ENCODE measurements at places on chromosomes 7 and 10. TPM values are rescaled to one million over a fixed set of nuclear protein-coding genes. Genes with fewer than 3 reads are reported as not detected.
A peak's percentile ranks its signal among the peaks of the same experiment; 100 is the strongest.

The MYOZ1 gene
- 4.0 TPM for total RNA-seq

The PHKG1 gene
- not detected for total RNA-seq

The MRPS16 gene
- total RNA-seq, result 78.6 TPM

The IFIT1B gene
- total RNA-seq, result not detected

The SLC26A4 gene
- 0.67 TPM for total RNA-seq

DNA sequence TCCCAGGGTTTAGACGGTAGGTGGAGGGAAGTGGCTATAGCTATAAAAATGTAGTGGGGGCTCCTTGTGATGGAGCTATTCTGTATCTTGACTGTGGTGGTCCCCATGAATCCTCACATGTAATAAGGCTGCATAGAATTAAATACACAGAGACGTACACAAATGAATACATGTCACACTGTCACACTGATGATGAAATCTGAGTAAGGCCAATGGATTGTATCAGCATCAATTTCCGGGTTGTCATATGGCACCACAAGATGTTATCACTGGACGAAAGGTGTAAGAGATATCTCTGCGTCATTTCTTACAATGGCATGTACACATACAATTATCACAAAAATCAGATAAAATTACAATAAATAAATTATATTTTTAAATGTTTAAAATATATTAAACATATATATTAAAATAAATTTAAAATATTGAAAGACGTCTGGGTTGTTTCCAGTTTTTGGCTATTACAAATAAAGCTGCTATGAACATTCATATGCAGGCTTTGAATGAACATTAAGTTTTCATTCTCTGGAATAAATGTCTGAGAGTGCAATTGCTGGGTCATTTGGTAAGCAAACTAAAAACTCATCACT is 38.1 kb downstream of the LEP start:
- H3K27me3 ChIP-seq, result peaks cover 3% of the 10 kb centered on the region
- no peak overlapping the region for H3K27ac ChIP-seq
- no peaks in the 10 kb centered on the region for H3K4me1 ChIP-seq
- DNase-seq, result no peak

- no peak overlapping the region for H3K4me3 ChIP-seq
- no peak overlapping the region for H3K27ac ChIP-seq
- DNase-seq, result no peak
- no peaks in the 10 kb centered on the region for H3K4me1 ChIP-seq
- H3K27me3 ChIP-seq, result peaks cover 1% of the 10 kb centered on the region
Observed at GRCh38 chr10:23818484-23818883, 379.6 kb downstream of the OTUD1 start.

DNA sequence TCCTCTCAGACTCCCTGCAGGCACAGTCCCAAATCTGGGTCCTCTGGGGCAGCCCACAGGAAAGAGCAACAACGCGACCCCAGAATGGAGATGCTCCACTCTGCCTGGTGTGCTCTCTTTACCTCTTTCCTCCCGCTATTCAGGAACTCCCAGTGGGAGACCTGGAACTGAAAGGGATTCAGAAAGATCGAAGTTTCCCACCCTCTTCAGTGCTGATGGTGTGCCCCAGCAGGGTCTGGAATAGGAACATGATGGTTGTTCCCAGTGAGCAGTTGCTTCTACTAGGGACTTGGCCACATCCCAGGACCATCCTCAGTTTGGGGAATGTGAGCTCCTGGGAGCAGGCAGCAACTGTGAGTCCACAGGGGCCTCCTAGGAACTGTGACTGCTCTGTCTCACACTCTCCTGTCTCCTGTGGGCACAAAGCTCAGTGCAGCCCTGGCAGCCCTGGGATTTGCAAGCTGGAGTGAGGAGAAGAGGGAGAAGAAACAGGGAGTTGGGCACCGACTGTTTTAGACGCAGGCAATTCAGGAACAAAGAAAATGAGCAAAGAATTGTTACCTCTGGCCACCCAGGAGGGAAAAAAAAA is 17.9 kb downstream of the OR6V1 start:
- DNase-seq, result no peak
- no peaks in the 10 kb centered on the region for H3K36me3 ChIP-seq
- H3K27me3 ChIP-seq, result no peaks in the 10 kb centered on the region
- H3K4me3 ChIP-seq, result no peak overlapping the region
- no peaks in the 10 kb centered on the region for H3K4me1 ChIP-seq

GRCh38 chr10:72612203-72612826 is 13.6 kb downstream of the MICU1 start:
- no peaks in the 10 kb centered on the region for H3K4me1 ChIP-seq
- H3K4me3 ChIP-seq, result no peak overlapping the region
- no peak for DNase-seq
- H3K27me3 ChIP-seq, result peaks cover 2% of the 10 kb centered on the region

GRCh38 chr10:72034040-72034499 is 54.3 kb downstream of the SPOCK2 start:
- H3K4me3 ChIP-seq, result no peak overlapping the region
- peaks cover 5% of the 10 kb centered on the region for H3K27me3 ChIP-seq
- no peak overlapping the region for H3K27ac ChIP-seq
- H3K36me3 ChIP-seq, result no peaks in the 10 kb centered on the region

GRCh38 chr7:155764438-155764793 is 47.8 kb downstream of the SHH start:
- H3K27ac ChIP-seq, result peak overlapping the region; percentile 88
- DNase-seq, result no peak
- H3K4me1 ChIP-seq, result peaks cover 46% of the 10 kb centered on the region
